NCI-H146 (cell line): ENCODE measurements at places on chromosomes 7 and 10.
A peak's percentile ranks its signal among the peaks of the same experiment; 100 is the strongest.

- DNase-seq, result no peak
Measured at GRCh38 chr7:65489260-65489767, 115.7 kb downstream of the ZNF92 start.

- no peak for DNase-seq
Measured at GRCh38 chr10:121873236-121873635, 54.6 kb downstream of the ATE1 start.

DNA sequence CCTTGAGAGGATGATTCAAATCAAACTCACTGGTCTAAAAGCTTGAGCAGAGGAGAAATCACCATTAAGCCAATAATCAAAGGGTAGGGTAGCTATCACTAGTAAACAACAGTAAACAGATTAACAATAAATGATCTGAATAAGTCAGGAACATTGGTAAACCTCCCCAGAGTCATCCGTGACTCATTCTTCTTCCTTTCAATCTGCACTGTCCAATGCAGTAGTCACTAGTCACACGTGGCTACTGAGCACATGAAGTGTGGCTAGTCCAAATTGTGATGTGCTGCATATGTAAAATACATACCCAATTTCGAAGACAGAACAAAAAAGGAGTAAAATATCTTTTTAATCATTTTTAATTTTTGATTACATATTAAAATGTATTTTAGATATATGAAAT, 64.0 kb downstream of the ERCC6 start:
- DNase-seq, result no peak

GRCh38 chr10:131769571-131770410, 131.0 kb upstream of the PPP2R2D start:
- DNase-seq, result no peak

DNA sequence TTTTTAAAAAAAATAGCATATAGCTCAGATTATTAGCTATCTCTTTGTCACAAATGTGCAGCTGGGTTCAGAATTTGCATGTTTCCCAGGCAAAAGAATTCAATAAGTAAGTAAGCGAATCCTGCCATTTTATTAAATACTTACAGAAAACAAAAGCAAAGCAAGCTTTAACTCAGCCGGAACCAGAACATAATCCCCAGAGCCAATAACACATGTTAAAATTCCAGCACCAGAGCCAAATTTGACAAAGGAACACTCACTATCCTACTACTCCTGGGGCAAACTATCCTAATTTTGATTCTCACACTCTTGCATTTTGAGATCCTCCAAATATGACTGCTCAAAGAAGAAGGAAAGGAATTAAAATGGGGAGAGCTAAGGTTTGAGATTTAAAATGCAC, 32.6 kb downstream of the LRRTM3 start:
- DNase-seq, result no peak

DNA sequence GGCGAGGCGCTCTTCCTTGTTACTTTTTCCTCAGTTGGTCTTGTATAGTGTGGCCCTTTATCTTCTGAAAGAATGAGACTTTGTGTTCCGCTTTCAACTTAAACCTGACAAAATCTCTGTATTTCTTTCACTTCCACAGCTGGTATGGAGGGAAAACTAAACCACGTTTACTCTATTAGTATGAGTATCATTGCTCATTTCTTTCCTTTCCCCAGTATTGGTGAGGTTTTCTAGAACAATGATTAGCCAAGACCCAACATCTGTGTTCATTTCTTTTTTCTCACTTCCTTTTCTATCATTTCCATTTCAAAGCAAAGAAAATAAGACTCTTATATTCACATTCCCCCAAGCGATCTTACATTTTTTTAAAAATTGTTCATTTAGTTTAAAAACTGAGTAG, 165.3 kb downstream of the PAXIP1 start:
- no peak for DNase-seq

- DNase-seq, result no peak
Measured at GRCh38 chr7:74057987-74058386, 25.6 kb upstream of the LIMK1 start.

DNA sequence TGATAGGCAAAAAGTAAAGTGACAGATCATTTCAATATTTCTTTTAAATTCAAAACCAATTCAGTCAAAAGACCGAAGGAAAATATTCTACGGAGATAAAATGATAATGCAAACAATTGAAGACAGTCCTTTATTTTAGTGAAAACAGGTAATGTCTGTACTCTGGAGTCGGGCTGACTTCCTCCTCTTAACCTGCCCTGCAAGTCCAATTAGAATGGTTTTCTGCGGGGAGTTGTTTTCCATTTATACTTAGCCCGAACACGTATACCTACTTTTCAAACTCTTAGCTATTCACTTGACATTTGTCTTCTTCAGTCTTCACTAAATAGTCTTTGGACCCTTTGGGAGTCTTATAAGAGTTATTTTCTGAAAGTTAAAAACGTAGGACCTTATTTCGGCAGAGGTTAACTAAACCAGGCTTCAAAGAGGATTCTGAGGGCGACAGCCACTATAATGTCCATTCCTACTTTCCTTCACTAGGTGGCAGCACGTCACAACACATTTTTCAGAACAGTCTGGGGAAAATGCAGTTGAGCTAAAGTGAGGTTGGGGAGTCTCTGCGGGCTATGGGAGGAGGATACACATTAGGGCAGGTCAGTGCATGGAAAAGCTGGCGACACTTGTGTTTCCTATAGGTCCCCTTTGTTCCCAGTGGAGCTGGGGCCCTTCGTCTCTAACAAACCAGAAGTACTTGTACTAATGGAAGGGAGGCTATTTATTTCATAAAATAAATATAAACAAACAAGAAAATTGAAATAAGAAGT, 472.0 kb downstream of the KCNMA1 start:
- DNase-seq, result peak; percentile 68

DNA sequence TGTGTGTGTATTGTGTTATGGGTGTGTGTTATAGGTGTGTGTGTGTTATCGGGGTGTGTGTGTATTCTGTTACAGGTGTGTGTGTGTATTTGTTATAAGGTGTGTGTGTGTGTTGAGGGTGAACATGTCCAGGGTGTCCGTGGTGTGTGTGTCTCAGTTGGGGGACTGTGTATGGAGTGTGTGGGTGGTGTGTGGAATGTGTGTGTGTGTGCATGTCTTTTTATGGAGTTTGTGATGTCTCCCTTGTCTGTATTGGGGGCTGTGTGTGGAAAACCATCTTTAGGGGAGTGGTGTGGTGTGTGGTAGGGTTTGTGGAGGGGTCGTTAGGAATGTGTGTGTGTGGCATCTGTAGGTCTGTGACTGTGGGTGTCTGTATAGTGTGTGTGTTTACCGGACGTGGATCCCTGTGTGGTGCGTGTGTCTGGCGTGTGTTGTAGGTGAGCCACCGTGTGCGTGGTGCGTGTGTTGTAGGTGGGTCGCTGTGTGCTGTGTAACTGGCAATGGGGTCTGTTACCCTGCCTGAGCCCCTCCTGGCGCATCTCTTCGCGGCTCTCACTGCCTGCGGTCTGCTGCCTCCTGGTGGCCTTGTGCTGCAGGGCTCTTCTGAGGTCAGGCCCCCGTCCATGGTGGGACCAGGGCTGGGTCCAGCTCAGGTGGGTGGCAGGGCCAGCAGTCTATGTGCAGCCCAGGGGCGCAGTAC, 61.7 kb downstream of the PALD1 start:
- no peak for DNase-seq

- DNase-seq, result no peak
Measured at GRCh38 chr10:17244700-17245365, 16.8 kb downstream of the VIM start.

- DNase-seq, result no peak
Measured at GRCh38 chr7:138278601-138279000, 181.5 kb upstream of the TRIM24 start.
